ENCODE measurements at places on chromosomes 5 and 9.

DNA sequence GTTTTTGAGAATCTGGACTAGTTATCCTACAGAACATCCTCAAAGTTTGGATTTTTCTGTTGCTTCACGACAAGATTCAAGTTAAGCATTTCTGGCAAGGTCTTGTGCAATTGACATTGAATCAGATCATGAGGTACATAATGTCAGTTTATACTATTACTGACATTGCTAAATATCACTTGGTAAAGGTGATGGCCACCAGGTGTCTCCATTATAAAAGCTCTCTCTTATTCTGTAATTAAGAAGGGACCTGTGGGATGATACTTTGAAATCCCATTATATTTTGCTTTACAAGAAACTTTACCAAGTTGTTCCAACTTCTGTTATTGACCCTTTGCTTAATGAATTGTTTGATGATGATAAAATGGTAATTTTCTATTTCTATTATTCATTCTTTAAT lies 131.0 kb upstream of the ASTN2 start:
- no peak for DNase-seq

DNA sequence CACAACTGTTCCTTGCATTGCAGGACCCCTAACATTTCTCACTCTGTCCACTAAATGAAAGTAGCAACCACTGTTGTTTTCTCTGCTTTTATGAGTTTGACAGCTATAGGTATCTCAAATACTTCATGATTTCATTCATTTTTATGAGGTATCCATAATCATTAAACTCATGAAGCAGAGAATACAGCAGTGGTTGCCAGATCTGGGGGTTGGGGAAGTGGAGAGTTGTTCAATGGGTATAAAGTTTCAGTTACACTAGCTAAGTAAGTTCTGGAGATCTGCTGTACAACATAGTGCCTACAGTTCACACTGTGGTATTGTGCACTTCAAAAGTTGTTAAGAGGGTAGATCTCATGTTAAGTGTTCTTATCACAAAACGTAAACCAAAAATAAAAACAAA lies 23.4 kb upstream of the CAMK4 start:
- no peak for DNase-seq

- DNase-seq = no peak
Measured at GRCh38 chr9:108857572-108857971, 1.8 kb upstream of the ACTL7B start.

DNA sequence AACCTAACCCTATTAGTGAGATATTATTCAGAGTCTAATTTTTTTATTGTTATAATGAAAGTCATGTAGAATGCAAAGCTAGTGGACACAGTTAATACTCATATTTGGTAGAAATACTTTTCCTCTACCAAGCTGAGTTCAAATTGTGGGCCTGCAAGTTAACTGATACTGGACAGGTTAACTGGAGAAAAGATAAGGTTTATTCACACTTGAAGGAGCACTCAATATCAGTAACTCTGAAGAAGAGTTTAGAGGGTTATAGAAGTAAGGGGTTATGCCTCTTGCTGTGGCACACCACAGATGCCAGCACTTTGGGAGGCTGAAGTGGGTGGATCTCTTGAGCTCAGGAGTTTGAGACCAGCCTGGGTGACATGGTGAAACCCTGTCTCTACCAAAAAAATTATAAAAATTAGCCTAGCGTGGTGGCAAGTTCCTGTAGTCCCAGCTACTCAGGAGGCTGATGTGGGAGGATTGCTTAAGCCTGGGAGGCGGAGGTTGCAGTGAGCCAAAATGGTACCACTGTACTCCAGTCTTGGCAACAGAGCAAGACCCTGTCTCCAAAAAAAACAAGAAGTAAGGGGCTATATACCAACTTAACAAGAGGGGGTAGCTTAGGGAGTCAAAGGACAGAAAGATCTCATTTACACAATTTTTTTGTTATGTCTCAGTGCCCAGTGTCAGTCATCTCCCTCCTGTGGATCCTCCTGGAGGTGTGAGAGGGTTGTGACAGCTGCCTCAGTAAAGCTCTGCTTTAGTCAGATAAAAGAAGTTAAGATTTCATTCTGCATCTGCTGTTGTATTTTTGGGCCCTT lies 121.2 kb upstream of the GRHPR start:
- DNase-seq = no peak

GRCh38 chr5:72151646-72152045 lies 44.4 kb downstream of the MAP1B start:
- DNase-seq = no peak

- no peak for DNase-seq
Measured at GRCh38 chr5:67542479-67542878, 345.9 kb upstream of the CD180 start.

- DNase-seq = no peak
Measured at GRCh38 chr5:90866915-90867731, 308.5 kb downstream of the ADGRV1 start.

- DNase-seq = no peak
Measured at GRCh38 chr9:135262248-135262647, 174.8 kb downstream of the OLFM1 start.

DNA sequence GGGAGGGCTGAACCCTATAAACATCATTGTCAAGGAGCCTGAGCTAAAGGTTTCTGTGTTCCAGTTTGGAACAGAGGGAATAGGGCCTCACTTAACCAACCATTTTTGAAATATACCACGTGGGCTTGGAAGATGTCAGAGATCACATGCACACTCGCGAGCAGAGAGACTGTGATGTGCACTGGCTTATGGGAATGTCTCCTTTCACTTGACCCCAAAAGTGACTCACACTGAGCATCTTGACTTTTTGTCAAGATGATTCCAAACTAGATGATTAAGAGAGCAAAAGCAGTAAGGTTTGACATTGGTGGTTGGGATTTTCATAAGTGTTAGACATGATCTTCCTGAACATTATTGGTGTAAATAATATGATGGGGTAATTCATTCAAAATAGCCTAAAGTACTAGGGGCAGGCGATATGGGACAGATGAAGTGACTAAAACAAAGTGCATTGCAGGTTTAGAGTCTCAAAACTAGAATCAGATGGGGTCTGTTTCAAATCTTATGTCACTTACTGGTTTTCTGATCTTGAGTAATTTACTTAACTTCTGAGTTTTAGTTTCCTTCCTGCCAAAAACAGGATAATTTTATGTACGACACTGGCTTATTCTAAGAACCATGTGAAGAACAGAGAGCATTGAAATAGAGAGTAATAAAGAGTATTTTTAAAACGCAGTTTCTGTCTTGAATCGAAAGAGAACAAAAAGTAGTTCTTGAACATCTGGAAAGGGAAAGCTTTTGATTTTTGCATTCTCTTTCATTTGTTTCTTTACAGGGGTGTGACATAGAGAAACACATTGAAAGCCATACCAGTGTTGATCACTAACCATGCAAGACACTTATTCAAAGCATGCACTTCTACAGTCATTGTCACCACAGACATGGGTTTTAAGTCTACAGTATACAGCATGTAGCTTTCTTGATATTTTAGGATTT lies 383.0 kb downstream of the DIRAS2 start:
- no peak for DNase-seq

DNA sequence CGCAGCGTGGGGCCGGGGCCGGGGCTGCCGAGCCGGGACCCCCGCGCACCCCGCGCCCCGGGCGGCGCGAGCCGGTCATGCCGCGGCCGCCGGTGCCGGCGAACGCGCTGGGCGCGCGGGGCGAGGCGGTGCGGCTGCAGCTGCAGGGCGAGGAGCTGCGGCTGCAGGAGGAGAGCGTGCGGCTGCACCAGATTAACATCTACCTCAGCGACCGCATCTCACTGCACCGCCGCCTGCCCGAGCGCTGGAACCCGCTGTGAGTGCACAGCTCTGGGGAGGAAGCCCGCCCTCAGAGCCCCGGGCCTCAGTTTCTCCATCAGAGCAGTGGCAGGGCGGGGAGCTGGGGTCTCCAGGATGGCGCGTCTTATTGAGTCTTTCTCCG lies 335 bp downstream of the GALNT12 start:
- no peak for DNase-seq

- DNase-seq = no peak
Measured at GRCh38 chr5:25362799-25363198, 718.0 kb upstream of the CDH10 start.

DNA sequence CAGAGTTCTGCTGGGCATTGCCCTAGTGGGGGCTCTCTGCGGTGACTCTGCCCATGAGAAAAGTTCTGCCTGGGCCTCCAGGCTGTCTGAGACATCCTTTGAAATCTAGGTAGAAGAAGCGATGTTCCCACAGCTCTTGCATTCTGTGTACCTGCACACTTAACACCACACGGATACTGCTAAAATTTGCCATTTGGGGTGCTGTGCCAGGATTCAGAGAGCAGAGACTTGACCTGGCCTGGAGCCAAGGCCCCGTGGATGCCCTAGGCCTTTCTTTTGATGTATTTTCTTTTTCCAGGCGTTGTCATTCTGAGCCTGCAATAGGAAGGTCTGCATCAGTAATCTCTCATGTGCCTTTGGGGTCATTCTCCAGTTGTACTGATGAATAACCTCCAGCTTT lies 89.3 kb upstream of the IL12B start:
- DNase-seq = no peak

DNA sequence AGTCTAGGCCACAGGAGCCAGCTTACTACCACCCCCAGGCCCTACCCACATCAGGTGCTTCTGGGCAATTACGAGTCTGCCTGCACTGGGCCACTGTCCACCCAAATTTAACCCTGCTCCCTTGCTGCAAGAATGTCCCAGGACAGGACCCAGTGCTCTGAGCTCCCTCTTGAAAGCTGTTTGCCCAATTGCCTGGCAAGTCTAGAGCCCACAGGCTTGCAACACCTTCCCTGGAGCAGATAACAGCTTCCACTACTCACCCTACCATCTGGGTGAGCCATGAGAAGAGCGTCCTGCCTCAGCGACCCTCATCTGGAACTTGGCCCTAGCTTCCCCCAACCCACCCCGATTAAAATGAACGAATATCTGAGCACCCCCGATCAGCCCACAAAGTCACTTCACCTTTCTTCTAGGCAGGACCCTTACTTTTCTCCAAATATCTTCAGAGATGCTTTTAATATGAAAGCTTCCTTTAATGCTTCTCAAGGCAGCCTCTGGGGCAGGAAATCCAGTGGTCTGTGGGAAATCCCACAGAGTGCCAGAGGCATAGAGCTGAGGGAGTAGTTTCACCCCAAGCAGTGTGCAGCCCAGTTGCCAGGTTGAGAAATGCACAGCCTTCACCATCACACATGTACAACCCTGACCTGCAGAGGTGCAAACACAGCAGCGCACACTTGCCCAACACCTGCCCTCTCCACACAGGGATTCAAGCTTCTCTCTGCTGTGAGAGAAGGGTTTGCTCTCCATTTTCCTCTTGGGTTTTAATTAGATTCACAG lies 10.6 kb downstream of the ACSL6 start:
- DNase-seq = no peak

DNA sequence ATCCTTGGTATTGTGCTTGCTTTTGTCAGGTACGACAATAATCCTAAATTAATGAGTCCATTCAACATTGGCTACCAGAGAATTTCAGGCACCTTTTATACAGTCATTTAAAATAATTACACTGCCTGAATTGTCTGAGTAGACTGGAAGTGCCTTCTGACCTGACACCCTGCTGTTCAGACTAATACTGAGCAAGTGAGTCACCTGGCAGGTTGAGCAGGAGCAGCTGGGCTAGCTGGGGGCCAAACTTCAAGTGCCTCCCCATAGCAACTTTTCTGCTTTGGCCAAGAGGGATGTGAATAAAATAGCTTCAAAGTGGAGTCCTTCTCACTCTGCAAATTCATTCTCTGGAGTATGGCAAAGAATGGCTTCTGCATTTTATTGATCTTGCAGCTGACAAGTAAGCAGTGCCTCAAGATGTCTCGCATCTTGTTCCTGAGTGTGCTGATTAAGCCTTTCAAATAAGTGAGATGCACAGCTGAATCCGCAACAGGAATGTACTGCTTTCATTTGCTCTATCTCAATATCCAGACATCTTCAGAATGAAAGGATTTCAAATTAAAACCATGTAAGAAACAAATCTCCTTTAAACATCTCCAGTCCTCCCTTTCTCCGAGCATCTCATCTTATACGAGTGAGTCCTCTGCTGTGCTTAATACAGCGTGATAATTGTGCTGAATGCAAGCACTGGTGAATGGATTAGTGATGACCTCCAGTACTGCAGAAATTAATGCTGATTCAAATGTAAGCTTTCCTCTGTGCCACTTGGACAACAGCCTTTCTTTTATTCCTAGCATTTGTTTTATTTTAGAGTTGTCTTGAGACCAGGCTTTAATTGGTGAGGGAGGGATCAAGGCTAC lies 271.2 kb downstream of the EDIL3 start:
- DNase-seq = no peak

- no peak for DNase-seq
Measured at GRCh38 chr5:172662596-172662995, 21.5 kb downstream of the NEURL1B start.

Measured in stimulated activated CD8-positive, alpha-beta memory T cell treated with anti-CD3 and anti-CD28 coated beads, Interleukin-15, amount 100 ng/mL, for 48 hours (primary cell).